ENCODE measurements at places on chromosomes 5 and 9. TPM values are rescaled to one million over a fixed set of nuclear protein-coding genes. Genes with fewer than 3 reads are reported as not detected.

Gene LVRN
- total RNA-seq, result 1.5 TPM

Gene KIAA0825
- total RNA-seq, result 1.6 TPM

DNA sequence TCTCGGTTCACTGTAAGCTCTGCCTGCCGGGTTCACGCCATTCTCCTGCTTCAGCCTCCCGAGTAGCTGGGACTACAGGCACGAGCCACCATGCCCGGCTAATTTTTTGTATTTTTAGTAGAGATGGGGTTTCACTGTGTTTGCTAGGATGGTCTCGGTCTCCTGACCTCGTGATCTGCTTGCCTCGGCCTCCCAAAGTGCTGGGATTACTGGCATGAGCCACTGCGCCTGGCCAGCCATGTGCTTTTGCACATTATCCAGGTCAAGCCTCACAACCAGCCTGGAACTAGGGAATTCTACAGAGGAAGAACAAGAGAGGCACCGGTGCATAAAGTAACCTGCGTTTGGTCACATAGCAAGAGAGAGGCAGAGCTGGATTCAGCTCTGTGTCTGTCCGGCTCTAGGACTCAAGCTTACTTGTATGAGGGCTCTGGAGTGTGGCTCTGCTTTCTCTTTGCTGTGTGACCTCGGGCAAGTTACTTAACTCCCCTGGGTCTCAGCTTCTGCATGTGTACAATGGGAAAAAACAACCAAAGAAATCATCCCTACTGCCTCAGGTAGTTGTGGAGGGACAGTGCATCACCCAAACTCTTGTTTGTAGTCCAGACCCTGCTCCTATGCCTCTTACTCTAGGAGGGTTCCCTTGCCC lies 6.3 kb downstream of the FGF18 start:
- peak; percentile 49 for DNase-seq

- no peak for DNase-seq
Observed at GRCh38 chr9:7788772-7789171, 10.8 kb downstream of the DMAC1 start.

GRCh38 chr9:116285320-116285719 lies 131.7 kb downstream of the PAPPA start:
- no peak for DNase-seq

DNA sequence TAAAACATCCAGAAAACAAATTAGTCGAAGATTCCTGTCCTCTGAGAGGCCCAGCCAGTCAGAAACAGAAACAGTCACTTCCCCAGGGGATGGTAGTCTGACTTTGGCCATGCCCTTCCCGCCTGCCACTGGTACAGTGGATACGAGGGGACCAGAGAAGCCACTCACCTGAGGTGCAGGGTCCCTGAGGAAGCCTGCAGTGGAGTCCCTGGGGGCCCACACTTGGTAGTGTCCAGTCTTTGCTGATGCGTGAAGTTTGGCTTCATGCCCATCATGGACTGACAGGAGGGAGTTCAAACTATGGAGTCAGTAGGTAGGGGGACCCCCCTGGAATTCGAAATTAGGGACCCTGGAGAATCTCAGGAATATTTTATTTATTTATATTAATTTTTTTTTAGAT lies 147.5 kb downstream of the DAB2IP start:
- no peak for DNase-seq

Measured in lower leg skin (tissue), 4 donors.